ENCODE measurements at places on chromosomes 16 and 17.
A peak's percentile ranks its signal among the peaks of the same experiment; 100 is the strongest.

- no peak for DNase-seq
These were observed 33.8 kb upstream of the NF1 start for GRCh38 chr17:31060791-31061550.

GRCh38 chr17:75891022-75891604 lies 5.6 kb downstream of the TRIM65 start:
- DNase-seq = no peak

DNA sequence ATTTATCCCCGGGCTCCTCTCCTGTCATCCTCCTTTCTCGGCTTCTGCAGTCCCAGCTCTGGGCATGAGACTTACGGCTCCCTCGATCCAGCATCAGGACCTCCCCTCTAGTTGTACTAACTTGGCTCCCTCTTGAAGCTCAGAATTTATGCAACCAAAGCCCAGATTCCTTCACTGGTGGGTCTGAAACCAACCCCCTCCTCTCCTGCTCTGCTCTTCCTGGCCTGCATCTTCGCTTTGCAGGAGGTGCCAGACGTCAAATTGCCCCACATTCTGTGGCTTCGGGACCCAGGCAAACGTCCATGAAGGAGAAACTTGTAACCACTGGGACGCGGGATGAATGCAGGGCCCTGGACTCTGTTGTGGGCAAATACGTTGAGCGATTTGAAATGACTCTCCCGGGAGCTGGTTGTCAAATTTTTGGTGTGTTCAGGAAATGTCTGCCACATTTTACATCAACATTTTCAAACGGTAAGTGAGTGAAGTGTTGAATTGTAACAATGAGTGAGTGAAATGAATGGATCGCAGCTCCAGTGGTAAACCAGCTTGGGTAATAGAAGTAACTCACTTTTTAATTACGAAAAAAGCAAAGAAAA lies 29.3 kb upstream of the ELAC2 start:
- DNase-seq = no peak

GRCh38 chr17:27544350-27545131 lies 86.4 kb upstream of the LGALS9 start:
- peak; percentile 76 for DNase-seq

GRCh38 chr17:35523296-35523695 lies 14.2 kb downstream of the SLFN12L start:
- DNase-seq = no peak

GRCh38 chr17:32813021-32813420 lies 63.9 kb downstream of the MYO1D start:
- no peak for DNase-seq

- DNase-seq = no peak
These were observed 584.0 kb upstream of the CDH8 start for GRCh38 chr16:62620275-62620674.

GRCh38 chr17:50689251-50689650 lies 18.5 kb downstream of the ANKRD40 start:
- DNase-seq = peak; percentile 25

DNA sequence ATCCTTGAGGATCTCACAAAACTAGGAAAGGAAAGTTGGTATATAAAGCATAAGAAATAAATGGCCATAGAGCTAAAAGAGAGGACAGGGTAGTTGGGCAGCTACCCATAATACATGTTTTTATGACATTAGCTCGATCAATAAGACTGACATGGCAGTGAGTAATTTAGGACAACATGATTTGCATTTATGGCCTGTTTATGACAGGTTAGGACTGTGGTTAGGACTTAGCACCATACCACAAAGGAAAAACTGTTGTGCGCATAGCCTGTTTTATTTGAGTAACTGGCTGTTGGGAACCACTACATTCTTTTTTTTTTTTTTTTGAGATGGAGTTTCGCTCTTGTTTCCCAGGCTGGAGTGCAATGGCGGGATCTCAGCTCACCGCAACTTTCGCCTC lies 18.0 kb upstream of the TRIM37 start:
- no peak for DNase-seq

- no peak for DNase-seq
These were observed 20.8 kb upstream of the KRT10 start for GRCh38 chr17:40843242-40843641.

DNA sequence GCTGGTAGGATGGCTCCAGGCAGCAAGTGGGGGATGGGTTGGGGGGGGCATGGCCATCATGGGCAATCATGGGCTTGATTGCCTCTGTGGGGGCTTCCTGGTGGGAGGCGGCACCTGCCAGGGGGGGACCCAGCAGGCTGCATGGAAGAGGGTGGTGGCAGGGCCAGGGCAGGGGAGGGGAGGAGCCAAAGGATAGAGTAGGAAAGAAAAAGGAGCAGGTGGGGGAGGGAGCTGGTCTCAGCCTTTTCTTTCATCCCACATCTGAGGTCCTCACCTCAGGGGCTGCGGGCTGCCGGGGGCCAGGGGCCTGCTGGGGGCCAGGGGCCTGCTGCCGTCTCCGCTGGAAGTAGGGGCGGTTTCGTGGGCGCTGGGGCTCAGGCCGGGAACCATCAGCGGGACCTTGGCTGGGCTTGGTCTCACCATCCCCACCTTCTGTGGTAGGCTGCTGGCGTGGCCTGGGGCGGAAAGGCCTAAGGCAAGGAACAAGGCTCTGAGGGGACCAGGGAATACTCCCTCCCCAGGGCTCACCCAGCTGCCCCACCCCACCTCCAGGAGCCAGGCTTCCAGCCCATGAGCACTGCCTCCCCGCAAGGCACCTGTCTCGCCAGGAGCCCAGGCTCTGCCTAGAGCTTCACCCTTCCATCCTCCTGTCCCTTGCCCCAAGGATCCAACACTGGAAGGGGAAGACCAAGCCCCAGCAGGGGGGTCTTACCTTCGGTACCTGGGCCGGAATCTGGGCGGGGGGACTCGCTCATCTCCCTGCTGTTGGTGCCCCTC lies 5.0 kb downstream of the YBX2 start:
- DNase-seq = no peak

GRCh38 chr17:6701719-6702118 lies 11.4 kb downstream of the SLC13A5 start:
- DNase-seq = no peak

GRCh38 chr17:2892305-2892971 lies 96.2 kb downstream of the RAP1GAP2 start:
- DNase-seq = peak; percentile 74

DNA sequence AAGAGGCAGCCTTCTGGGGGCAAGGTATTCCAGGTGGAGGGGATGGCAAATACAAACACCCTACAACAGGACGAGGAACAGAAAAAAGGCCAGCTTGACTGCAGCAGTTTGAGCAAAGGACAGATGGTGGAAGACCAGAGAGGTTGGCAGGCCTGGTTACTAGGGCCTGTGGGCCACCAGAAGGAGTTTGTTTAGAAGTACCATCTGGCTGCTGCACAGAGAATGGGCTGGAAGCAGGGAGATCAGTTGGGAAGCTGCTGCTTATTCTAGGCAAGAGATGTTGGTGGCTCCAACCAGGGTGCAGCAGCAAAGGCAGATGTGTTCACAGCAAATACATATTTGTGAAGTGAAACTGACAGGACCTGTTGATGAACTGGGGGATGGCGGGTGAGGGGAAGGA lies 2.9 kb upstream of the YPEL2 start:
- no peak for DNase-seq

GRCh38 chr17:20922128-20922670 lies 120.6 kb downstream of the USP22 start:
- DNase-seq = no peak

DNA sequence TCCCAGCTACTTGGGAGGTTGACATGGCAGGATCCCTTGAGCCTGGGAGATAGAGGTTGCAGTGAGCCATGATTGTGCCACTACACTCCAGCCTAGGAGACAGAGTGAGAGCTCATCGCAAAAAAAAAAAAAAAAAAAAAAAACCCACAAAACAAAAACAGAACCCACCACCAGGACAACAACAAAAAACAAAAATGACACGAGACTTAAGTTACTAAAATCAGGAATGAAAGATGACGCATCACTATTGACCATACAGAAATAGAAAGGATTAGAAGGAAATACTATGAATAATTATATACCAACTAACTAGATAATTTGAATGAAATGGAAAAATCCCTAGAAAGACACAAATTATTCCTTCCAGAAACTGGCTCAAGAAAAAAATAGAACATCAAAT lies 432.4 kb upstream of the PMFBP1 start:
- no peak for DNase-seq

DNA sequence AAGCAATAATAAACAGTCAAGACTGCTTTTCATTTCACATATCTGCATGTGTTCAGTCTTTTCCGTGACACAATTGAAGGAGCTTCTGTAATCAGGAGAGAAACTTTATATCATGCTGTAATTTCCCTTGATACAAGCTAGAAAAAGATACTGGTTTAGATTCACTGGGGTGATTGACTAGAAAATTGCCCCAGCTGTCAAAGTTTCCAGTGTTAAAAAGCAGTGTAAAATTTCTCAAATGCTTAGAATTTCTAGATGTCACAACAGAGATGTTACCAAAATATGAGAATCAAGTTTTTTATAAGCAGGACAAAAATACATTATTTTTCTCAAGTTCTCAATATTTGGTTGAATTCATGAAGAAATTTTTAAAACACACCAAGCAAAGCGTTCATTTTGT lies 292.4 kb upstream of the HSBP1 start:
- no peak for DNase-seq

DNA sequence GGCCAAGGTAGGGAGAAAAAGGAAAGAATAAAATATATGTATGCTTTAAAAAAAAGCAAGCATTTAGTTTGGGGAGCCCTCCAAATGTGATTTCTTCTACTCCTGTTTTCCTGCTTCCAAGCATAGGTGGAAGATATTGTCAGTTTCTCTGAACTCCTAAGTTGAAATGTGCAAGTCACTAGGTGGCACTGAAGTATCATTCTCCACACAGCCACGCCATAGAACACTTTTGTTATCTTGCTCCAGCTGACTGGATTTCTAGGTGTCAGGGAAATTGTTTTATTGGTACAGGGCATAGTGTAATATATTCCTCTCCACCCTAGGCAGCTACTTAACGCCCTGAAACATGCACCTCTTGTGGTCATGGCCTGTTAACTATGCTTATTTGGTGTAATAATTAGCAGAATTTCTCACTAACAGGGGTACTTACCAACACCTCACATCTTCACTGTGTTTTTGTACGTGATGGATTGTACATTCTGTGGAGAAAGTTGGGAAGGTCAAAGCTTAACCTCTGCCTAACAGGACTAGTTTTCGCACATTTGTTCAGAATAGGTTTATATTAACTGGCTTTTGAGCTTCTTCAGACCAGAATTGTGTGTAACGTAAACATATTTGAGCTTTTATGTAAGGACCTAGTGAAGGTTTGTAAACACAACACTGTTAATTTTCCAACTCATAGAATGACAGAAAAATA lies 69.3 kb downstream of the FTO start:
- no peak for DNase-seq

DNA sequence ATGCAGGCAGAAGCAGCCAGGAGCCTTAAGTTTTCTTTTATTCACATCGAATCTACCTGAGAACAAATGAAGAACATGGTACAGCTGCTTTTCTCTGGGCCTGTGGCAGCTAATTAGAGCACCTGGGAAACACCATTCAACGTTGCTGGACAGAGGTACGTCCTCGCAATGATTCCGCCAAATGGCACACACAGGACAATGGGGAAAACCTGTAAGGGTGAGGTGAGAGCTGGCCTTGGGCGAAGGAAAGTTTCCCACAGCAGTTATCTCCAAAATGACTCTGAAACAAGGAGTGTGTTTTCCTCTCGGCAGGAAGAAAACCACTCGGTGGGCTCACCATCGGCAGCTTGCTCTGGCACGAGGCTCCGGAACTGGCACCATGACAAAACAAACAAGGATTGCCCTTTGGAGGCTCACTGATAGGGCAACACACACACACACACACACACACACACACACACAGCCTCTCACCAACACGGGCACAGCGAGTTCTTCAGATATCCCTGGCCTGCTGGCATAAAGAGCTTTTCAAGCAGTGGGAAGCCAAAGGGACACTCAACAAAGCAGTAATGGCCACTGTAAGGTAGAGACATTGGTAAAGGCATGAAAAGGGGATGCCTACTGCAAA lies 73.7 kb downstream of the ZFHX3 start:
- no peak for DNase-seq

DNA sequence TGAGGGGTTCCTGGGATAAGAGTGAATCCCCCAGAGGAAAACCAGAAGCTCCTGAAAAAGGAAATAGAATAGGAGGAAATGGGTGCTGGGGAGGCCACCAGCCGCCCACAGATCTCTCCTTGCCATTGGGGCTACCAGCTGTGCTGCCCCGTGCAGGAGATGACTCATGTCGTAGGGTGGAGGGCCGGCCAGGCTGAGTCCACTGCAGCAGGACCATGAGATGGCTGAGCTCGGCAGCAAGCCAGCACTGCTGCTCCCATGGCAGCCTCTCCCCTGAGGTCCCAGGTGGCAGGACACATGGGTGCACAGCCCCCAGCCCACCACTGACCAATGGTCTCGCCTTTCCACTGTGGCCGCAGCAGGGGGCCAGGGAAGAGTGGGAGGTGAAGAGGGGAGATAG lies 95.5 kb downstream of the GNAO1 start:
- DNase-seq = no peak

GRCh38 chr17:66272811-66273585 lies 29.4 kb upstream of the PRKCA start:
- DNase-seq = peak; percentile 47

DNA sequence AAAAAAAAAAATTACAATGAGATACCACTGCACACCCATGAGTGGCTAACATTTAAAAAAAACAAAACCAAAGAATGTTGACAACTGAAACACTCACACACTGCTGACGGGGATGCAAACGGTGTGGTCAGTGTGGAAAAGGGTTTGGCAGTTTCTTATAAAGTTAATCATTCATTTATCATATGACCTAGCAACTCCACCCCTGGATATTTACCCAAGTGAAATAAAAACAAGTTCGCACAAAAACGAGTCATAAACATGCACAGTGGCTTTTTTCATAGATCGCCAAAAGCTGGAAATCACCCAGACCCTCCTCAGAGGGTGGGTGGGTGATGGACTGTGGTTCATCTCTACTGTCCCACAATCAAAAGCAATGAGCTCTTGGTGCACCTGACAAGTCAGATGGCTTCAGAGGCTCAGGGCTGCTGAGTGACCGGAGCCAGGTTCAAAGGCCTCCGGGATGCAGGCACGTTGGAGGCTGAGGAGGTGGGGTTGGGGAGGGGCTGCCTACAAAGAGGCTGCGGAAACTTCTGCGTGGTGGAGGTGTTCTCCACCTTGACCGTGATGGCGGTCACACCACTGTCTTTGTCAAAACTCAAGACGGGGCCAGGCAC lies 14.2 kb downstream of the RAB40B start:
- no peak for DNase-seq

GRCh38 chr17:78939615-78940014 lies 14.4 kb upstream of the TIMP2 start:
- DNase-seq = no peak

DNA sequence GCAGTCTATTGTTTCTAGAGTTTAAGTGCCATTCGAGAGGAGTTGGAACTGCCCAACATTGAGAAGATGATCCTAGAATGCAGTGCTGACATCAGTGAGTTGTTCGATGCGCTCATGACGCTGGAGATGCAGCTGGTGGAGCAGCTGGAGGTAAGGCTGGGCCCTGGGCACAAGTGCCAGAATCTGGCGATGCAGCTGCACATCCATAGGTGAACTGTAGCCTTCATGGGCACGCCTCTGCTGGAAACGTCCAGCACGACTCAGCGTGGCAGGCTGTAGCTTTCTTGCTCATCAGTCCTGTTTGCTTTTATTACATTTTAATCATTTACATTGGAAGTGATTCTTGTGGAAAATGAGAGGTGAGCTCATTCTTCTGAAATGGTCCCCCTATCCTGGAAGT lies 31.7 kb downstream of the DRC3 start:
- no peak for DNase-seq

GRCh38 chr16:89407282-89407924 lies 83.0 kb downstream of the ANKRD11 start:
- DNase-seq = no peak

GRCh38 chr17:64147110-64148016 lies 17.4 kb upstream of the ERN1 start:
- no peak for DNase-seq

GRCh38 chr17:21039839-21040575 lies 2.8 kb downstream of the USP22 start:
- DNase-seq = peak; percentile 8
